ENCODE measurements at places on chromosomes 12 and 14.

DNA sequence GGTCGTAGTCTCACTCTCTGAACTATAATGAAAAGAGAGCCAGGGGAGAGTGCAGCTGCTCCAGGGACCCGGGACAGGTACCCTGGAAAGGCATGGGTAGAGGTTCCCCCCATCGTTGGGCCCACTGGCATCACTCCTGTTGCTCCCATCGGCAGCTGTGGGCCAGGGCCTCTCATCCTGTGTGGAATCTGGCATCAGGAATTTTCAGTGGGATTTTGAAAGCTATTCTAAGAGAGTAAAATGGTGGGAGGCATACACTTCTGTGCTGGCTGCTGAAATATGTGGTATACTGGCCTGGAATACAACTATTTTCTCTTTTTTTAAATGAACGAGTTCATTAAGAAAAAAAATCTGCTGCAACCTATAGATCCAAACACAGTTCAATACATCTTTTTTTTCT is 38.1 kb downstream of the EML1 start:
- DNase-seq: no peak

DNA sequence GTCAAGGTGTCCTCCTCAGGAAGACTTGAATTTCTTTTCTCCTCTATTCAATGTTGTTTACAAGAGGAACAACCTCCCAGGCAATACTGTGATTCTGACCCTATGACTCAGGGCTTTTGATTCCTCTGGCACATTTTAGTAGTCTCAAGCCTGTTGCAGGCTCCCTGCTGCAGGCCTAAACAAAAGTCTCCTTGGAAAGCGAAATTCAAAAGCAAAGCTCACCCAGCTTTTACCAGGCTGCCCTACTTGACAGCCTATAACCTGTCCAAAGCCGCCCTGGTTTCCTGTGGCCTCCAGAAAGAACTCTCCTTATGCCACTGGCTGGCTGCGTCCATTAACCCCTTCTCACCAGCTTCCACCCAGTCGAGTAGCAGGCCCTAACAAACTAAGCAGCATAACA is 11.6 kb downstream of the FGD6 start:
- no peak for DNase-seq

GRCh38 chr12:45730348-45731189 is 1.1 kb downstream of the ARID2 start:
- DNase-seq: peak; percentile 78

GRCh38 chr14:75258079-75258802 is 20.4 kb upstream of the FOS start:
- DNase-seq: peak; percentile 65

DNA sequence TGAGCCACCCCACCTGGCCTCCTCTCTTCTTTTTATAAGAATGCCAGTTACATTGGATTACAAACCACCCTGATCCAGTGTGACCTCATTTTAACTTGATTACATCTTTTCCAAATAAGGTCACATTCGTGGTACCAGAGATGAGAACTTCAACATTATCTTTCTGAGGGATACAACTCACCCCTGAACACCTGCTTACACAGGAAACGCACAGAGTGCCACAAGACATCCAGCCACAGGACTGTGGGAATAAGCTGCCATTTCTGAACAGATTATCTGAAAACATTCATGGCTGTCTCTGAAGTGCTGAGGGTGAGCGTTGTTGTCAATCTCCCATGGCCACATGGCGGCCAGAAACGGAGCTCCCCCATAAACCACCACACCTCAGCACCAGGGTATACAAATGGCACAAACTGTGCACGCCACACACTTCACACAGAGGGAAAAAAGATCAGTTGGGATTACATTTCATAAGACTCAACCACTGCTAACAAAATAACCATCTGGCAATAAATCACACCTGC is 23.7 kb downstream of the FOXN3 start:
- no peak for DNase-seq

GRCh38 chr12:99154216-99154982 is 493.2 kb upstream of the GARIN6 start:
- no peak for DNase-seq

DNA sequence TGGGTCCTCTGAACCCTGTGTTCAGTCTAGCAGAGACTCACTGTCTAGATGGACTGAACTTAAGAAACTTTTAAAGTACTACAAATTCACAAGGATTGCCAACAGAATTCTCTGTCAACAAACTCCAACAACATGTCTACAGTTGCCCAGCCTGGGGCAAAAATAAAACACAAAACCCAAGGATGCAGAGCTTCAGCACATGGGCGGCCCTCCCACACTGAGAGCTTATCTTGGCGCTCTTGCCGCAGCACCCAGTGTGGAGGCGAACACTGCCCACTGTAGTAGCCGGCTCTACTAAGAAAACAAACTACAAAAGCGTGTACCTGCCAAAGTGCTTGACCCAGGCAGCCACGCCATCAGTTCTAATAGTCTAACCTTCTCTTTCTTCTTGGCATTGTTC is 66.7 kb downstream of the PTPN21 start:
- no peak for DNase-seq

DNA sequence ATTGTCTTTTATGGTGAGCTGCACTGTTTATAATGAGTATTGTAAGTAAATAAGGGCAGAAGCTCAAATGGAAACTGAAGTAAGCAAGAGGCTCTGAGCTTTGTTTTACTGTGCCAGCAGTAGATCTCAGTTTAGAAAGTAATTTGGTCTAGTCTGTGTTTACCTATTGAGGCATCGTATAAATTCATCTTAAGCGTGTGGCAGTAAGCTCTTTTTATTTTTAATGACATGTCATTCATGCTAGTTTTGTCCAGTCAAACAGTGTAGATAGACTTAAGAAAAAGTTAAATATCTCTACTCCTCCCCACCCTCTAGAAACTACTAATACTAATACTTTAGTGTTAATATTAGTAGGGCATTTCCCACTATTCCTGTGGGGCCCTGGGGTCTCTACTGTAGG is 2.0 kb downstream of the ANO6 start:
- no peak for DNase-seq

DNA sequence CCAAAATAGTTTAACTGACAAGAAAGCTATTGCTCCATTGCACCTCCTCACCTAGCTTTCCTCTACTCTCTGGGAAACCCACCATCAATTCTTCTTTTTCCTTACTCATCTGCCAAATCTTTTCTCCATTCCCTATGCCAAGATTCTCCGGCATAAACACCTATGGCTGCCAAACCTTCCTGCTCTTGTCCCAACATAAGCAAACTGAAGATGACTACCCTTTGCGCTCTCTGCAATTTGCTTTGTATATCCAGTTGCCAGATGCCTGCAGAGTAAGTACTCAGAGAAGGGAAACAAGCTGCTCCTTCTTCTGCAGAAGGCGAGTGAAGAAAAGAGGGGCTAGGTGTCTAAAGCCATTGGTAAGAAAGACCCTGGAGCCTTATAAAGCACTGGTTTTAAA is 11.5 kb downstream of the PTGER2 start:
- no peak for DNase-seq

DNA sequence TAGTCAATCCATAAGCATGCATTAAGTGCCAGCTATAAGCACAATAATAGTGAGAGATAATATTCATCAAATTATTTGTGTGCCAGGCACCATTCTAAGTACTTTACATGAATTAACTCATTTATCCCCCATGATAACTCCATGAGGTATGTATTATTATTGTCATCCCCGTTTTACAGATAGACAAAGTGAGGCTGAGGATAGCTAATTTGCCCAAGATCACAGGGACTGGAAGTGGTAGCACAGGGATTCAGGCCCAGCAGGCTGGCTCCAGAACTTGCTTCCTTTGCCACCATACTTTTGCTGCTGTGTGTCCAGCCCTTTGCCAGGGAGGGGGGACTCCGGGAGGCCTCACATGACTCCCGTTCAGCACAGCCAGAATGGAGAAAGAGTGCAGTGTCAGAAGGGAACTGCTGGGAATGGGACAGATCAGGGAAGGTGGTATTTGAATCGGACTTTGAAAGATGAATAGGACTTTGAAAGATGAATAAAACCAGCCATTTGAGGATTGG is 128.0 kb upstream of the PWP1 start:
- DNase-seq: no peak

DNA sequence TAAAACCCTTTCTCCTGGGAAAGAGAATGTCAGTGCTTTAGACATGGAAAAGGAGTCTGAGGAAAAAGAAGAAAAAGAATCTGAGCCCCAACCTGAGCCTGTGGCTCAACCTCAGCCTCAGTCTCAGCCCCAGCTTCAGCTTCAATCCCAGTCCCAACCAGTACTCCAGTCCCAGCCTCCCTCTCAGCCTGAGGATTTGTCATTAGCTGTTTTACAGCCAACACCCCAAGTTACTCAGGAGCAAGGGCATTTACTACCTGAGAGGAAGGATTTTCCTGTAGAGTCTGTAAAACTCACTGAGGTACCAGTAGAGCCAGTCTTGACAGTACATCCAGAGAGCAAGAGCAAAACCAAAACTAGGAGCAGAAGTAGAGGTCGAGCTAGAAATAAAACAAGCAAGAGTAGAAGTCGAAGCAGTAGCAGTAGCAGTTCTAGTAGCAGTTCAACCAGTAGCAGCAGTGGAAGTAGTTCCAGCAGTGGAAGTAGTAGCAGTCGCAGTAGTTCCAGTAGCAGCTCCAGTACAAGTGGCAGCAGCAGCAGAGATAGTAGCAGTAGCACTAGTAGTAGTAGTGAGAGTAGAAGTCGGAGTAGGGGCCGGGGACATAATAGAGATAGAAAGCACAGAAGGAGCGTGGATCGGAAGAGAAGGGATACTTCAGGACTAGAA is 6.1 kb downstream of the PNN start:
- no peak for DNase-seq

DNA sequence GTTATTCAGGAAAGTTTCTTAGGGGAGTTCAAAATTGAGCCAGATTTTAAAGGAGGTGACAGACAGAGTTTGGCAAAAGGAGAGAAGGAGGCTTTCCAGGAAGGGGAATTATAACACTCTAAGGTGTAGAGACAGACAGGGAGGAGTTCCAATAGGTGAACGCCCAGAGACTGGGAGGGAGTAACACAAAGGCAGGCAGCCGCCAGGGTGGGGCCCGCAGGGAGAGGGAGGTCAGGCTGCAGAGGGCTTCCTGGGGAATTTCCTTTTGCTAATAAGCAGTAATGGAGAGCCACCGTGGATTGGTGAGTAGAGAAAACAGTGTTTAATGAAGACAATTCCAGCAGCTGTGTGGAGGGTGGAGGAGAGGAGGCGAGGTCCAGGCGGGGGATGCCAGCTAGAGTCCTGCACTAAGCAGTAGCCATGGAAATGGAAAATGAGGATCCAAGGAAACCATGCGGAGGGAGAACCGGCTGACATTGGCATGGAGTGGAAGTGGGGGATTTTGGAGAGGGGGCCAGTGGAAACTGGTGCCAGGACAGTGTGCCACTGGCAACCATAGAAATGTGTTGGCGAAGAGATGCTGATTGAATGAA is 22.2 kb downstream of the GRIN2B start:
- DNase-seq: no peak

GRCh38 chr12:113161415-113162016 is 12.0 kb downstream of the CFAP73 start:
- DNase-seq: no peak

DNA sequence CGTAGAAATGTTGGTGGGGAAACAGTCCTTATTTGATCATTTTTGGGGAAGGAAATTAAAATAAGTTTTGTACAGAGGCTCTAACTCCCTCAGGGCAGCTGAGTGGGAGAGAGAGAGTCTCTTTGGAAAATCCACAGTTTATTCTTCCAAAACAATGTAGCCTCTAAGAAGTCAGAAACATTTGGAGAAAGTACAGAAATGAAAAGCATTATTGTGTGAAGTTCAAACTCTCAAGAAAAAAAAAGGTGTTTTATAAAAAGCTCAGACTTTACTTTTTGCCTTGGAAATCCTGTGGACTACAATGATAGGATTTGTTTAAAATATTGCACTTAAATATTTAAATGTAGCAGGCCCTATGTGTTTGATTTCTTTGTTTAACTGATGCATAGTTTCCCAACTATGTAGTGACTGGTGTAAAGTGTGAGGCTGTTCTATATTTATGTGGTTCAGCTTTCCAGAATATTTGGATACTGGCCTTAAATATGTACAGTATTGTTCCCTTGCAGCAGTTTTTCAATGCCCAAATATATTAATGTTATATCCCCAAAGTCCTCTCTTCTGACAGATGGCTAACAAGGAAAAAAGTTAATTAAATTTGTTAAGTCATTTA is 82.0 kb upstream of the OTOGL start:
- DNase-seq: no peak

GRCh38 chr14:38309522-38310277 is 53.8 kb upstream of the CLEC14A start:
- no peak for DNase-seq

- no peak for DNase-seq
Observed at GRCh38 chr12:40192704-40193255, 32.0 kb upstream of the LRRK2 start.

GRCh38 chr12:54975875-54976274 is 8.7 kb downstream of the TESPA1 start:
- DNase-seq: no peak

- peak; percentile 90 for DNase-seq
Observed at GRCh38 chr14:53956427-53957201, at the start of gene BMP4. TSS of gene BMP4 (minus strand) at chr14:53956825. CDS start at chr14:53952222, 4,603 bp downstream.

- DNase-seq: no peak
Observed at GRCh38 chr14:106490442-106490841, 964.1 kb downstream of the TMEM121 start.

DNA sequence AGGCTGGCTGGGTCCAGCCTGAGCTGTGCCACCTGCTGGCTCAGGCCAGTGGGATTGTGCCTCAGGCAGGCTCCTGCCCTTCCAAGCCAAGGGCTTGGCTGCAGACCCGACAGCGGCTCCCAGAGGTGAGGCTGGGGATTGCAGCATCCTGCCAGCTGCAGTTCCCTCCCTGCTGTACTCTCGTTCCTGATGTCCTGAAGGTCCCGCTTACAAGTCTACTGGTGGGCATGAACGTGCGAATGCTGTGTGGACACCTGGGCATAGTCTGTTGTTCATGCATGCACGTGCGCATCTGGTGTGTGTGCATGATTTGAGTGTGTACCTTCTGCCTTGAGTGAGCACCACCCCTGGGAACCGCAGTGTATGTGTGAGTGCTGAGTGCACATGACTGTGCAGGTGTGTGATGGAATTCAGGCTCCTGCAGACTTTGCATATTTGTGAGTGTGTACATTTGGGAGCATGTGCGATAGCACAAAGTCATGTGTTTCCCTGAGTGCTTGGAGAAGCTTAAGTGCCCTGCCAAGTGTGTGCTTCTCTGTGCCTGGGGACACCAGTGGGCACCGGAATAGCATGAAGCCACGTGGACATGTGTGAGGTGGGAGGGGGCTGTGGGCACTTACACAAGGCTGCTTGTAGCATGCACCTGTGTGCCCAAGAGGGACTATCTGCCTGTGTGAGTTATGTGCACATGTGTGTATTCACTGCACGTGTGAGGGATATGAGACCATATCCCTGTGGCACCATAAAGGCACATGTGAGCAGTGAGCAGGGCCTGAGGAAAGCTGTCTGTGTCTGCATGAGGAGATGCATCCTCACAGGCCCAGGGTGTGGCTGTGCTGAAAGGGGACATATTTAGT is 19.3 kb upstream of the KRT7 start:
- DNase-seq: peak; percentile 83

DNA sequence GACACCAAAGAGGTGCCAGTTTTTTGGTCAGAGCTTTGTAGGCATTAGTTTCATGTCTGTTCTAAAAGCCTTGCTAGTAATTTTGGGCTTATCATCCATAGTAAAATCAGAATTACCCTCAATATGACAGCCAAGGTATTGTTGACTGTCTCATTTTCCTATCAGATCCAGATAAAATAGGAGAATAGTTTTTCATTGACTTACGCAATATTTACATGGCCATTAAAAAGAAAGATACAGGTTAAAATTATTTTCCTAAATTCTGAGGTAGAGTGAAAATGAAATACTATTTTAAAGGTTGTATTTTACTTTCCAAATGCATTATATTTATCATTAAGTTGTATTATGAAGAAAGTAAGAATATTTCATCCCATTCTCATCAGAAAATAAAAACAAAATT is 203.7 kb downstream of the LRFN5 start:
- DNase-seq: no peak

- DNase-seq: peak; percentile 57
Observed at GRCh38 chr12:100154474-100155247, 12.0 kb upstream of the BLTP3B start.
